ENCODE measurements at places on chromosomes 4 and X.

DNA sequence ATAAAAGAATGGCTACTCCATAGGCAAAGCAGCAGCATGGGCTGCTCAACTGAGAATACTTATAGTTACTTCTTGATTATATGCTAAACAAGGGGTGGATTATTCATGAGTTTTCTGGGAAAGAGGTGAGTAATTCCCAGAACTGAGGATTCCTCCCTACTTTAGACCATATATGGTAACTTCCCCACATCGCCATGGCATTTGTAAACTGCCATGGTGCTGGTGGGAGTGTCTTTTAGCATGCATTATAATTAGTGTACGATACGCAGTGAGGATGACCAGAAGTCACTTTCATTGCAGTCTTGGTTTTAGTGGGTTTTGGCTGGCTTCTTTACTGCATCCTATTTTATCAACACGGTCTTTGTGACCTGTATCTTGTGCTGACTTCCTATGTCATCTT is 141.5 kb downstream of the MAGEB17 start:
- no peak for DNase-seq

DNA sequence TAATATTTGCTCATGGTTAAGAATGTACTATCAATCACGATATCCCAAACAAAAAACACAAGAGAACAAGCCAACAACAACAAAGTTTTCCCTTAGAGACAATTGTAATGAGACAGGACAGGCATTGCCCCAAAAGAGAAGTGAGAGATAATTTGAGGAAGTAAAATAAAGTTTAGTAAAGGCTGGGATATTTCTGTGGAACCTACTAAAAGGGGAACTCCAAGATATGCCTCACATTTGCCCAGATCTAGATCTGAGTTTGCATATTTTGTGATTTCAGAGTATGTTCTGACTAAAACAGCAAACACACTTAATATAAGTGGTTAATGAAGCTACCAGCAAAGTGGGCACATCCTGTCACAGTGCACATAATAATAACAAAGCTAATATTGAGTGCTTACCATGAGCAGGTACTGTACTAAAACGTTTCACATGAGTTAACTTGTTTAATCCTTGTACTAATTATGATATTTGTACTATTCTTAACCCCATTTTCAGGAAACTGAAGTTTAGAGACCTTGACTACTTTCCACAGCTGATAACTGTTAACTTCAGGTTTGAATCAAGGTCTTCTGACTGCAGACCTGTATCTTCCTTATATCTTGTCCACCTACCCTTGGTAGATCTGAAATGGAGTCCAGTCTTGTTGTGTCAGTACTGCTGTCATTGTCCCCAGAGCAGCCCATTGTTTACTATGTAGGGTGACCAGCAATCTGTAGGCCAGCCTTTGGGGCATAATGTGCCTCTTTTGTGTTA is 26.0 kb upstream of the BMP2K start:
- DNase-seq = no peak

DNA sequence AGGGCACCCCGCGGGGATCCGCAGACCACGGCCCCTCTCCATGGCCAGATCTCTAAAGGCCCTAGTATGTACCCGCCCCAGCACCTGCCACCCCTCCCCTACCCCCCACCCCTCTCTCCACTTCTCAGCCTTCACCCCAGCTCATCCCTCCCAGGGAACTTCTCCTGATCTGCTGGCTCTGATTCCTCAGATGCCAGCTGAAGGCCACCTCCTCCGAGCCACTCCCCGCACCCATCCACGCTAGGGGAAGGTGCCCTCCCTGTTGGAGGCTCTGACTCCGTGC is 11.9 kb downstream of the PSAPL1 start:
- no peak for DNase-seq

GRCh38 chr4:73308286-73308685 is 49.7 kb upstream of the ANKRD17 start:
- peak; percentile 18 for DNase-seq

DNA sequence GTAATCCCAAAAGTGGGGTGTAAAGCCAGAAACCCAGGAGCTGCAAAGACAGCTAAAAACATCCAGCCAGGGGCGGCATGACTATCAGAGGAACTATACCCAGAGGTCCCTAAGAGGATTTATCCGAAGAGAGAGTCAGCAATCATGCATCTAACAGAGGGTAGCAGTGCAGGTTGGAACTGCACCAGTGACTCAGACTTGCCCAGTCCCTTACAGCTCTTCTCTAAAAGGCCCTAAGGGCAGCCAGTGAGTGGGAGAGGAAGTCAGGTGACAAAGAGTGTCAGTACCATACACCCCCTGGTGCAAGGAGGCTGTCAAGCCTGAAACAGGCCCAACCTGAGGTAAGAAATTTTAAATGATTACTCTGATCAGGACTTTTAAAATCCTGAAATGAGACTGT is 88.1 kb downstream of the CAMK2D start:
- no peak for DNase-seq

GRCh38 chr4:164937576-164938270 is 39.7 kb downstream of the TRIM61 start:
- no peak for DNase-seq

- no peak for DNase-seq
Observed at GRCh38 chrX:42686706-42687105, 91.3 kb downstream of the PPP1R2C start.

GRCh38 chrX:39661116-39661907 is 436.4 kb downstream of the BCOR start:
- DNase-seq = no peak

GRCh38 chrX:43493756-43494155 is 162.3 kb upstream of the MAOA start:
- no peak for DNase-seq

DNA sequence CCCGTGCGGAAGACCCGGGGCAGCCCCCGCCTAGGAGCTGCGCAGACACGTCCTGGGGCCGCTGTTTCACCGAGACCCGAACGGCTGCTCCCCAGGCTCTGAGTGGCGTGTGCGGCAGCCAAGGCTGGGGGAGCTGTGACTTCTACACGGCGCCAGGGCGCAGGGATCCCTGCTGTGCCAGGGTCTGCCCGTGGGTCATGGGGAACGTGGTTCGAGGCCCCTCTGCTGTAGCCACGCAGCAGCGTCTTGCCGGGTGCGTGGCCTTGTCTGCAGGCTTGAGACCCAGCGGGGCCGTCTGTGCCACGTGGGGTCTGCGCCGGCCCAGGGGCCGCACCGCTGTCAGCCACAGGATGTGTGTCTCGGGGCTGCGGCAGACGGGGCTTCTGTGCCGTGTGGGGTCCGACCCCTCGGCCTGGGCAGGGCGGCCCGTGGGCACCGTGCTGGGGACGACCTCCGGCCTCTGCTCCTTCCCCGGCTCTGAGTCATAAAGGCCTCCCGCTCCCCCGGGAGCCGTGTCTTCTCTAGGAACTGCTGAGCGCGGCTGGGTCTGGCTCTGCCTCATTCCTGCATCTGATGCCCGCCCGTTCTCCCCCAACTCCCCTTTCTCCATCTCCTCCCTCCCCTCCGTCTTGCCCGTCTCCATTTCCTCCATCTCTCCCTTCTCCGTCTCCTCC is 12.7 kb upstream of the GTPBP6 start:
- no peak for DNase-seq

GRCh38 chr4:96354036-96354712 is 514.3 kb downstream of the PDHA2 start:
- no peak for DNase-seq

- no peak for DNase-seq
Observed at GRCh38 chr4:40506492-40506891, 123.2 kb downstream of the RBM47 start.

DNA sequence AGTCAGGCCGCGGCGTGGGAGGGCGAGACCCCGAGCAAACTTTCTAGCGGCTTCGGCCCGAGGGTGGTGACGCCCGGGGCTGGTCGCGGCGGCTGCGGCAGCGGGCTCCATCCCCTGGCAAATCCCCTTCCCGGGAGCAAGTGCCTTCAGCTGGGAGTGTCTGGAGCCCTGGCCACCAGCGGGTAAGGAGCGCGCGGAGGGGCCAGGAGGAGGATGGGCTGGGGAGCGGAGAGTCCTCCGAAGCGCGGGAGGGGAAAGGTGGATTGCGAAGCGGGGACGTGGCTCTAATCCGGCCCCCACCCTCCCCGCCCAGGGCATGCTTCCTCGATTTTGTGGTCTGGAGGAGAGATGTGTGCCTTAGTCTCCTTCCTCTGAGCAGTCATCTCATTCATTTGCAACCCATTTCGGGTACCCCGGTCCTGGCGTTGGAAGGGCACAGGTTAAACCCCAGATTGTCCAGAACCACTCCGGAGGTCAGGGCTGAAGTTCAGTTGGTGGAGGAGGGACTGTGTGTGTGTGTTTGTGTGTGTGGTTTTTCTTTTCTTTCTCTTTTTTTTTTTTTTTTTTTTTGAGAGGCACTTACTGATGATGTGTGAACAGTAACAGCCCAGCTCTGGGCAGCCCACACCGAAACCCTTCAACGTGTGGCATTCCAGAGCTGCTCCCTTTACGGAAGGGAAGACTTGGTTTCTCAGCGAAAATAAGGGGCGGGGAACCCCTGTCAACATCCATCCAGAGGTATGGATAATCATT is 516 bp downstream of the SGMS2 start:
- DNase-seq = no peak

GRCh38 chrX:106608016-106608415 is 3.8 kb upstream of the RADX start:
- no peak for DNase-seq

DNA sequence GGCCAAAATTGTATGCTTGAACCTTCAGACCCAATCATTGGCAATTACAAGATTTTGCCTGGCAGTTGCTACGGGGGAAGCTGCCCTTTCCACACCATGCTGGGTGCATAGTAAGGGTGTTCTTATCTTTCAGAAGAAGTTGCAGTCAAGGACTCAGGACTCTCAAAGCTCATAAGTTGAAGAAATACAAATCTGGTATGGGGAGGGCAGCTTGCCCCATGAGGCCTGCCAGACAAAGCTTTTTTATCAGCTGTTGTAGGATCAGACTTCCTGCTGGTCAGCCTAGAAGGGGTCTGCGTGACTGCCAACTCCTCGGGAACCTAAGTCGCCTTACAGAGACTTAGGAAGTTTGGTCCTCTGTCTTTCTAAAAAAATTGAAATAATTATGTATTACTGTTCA is 174.9 kb upstream of the TECRL start:
- DNase-seq = no peak

- DNase-seq = peak; percentile 13
Observed at GRCh38 chr4:185534866-185535611, at the start of gene PDLIM3. PDLIM3 (minus strand) TSS chr4:185535507; CDS start chr4:185535434, 73 bp downstream.

- DNase-seq = no peak
Observed at GRCh38 chrX:107674480-107675364, 46.4 kb downstream of the PRPS1 start.

- DNase-seq = peak; percentile 29
Observed at GRCh38 chr4:153151535-153152455, 52.4 kb upstream of the TRIM2 start.

DNA sequence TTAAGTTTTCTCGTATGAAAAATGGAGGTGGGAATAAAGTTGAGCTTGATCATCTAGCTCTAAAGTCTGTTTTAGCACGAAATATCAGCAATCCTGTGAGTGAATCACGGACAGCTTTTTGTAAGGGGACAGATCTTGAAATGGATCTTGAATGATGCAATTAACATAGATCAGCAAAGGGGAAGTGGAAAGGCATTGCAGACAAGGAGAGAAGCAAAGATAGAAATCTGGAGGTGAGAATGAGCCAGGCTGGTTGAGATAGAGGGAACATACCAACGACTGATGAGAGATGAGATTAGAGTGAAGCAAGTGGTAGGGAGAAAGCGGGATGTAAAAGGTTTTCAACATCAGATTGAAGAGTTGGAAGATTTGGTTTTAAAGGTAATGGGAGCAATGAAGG is 4.6 kb upstream of the DGKK start:
- DNase-seq = no peak

DNA sequence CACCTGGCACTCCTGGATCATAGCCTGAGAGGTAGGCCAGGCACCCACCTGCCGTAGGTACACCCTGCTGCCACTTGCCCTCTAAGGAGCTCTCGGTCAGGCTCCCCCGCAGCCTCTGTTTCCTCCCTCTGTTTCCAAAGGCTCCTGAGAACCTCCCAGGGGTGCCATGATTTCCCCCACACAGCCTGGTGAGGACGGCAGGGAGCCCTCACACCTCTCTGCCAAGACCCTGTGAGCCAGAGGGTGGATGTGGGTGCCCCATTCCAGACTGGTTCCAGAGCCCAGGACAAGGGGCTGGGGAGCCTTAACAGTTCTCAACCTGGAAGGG is 1.6 kb upstream of the ABLIM2 start:
- DNase-seq = no peak

DNA sequence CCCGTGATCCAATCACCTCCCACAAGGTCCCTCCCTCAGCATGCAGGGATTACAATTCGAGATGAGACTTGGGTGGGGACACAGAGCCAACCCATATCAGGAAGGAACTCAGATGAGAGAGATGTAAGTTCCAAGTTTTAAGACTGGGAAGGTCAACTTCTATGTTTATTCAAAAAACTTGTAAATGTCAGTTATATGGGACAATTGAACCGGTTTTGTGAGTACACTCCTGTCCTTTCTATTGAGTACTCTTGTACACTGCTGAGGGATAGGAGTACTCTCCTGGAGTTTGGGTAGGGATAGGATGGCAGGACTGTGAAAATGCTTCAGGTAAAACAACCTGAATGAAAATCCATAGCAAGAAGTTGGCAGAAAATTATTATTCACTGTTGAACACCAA is 239.1 kb downstream of the ZNF674 start:
- no peak for DNase-seq

- no peak for DNase-seq
Observed at GRCh38 chr4:183455431-183456195, 11.2 kb downstream of the CDKN2AIP start.

GRCh38 chr4:15636818-15637217 is 18.3 kb downstream of the FBXL5 start:
- DNase-seq = no peak

- no peak for DNase-seq
Observed at GRCh38 chr4:107685740-107686139, 34.3 kb downstream of the PAPSS1 start.

DNA sequence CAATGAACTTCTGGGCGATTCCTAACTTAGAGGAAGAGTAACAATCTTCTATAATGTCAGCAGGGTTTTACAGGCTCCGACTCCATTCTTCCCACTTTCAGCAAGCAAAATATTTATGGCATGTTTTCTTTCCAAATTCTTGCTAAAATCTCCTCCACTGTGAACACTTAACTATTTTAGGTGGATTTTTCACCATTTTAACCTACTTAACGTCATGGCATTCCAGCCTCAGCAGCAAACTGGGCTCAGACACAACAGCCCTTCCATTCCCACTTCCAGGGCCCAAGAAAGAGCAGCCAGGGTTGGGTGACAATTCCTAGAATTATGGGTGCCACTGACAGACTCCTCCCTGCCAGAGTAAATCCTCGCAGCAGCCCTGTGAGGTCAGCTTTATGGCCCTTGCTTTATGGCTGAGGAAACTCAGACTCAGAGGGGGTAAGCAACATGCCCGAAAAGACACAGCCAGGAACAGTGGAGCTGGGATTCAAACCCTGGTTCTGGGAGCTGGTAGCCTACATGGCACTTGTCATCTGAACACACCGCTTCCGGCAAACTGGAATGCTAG is 112.8 kb upstream of the MAP3K15 start:
- DNase-seq = no peak

- DNase-seq = no peak
Observed at GRCh38 chr4:6229671-6230501, 29.5 kb upstream of the JAKMIP1 start.

GRCh38 chr4:139676365-139676764 is 10.7 kb downstream of the MGST2 start:
- no peak for DNase-seq

GRCh38 chr4:1998296-1998695 is 10.5 kb downstream of the NELFA start:
- no peak for DNase-seq

GRCh38 chr4:181661090-181661489 is 582.1 kb upstream of the TENM3 start:
- DNase-seq = no peak

- no peak for DNase-seq
Observed at GRCh38 chr4:127888559-127888958, 7.9 kb downstream of the PLK4 start.

- DNase-seq = no peak
Observed at GRCh38 chrX:148069759-148070503, 88.8 kb downstream of the FMR1NB start.

Data from SHP77 treated with DMSO at 0.1 percent for 48 hours (cell line).